ENCODE measurements at places on chromosomes 13 and 19. TPM values are rescaled to one million over a fixed set of nuclear protein-coding genes. Genes with fewer than 3 reads are reported as not detected.

The COL5A3 gene
- total RNA-seq, result not detected

- DNase-seq, result no peak
Measured at GRCh38 chr13:111559612-111560403, 239.4 kb downstream of the TEX29 start.

DNA sequence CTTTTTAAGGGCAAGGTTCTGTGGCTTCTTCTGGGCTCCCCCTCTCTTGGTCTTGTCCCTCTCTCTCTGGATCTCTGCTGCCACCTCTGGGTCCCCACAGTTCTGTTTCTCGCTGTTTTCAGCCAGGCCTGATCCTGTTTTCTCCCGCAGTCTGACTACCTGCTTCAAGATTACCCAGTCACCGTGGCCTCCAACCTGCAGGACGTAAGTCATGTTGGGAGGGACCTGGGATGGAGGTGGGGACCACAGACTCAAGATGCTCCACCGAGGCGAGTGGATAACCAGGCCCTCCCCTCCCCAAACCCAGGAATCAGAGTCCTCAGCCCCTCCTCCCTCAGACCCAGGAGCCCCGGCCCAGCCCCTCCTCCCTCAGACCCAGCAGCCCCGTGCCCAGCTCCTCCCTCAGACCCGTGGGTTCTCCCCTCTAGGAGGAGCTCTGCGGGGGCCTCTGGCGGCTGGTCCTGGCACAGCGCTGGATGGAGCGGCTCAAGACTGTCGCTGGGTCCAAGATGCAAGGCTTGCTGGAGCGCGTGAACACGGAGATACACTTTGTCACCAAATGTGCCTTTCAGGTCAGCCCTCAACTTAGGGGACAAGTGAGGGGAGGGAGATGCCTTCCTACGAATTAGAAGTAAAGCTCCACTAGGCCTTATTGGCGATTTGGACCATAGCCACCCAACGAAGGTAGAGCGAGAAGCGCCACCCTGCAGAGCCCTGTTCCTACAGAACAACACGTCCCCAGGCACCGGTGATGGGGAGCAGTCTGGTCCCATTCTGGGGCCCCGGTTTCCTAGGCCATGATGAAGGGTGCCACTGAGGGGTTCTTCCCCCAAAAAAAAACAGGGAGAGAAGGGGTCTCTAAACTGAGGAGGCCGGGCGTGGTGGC, 2.2 kb downstream of the FLT3LG start:
- peak; percentile 64 for DNase-seq

GRCh38 chr13:30892966-30893365, 13.1 kb upstream of the MEDAG start:
- no peak for DNase-seq

GRCh38 chr19:10292206-10292788, 2.5 kb downstream of the ICAM5 start:
- DNase-seq, result peak; percentile 61
